ENCODE measurements at places on chromosomes 4 and X.

GRCh38 chr4:110869862-110870572, 247.1 kb upstream of the PITX2 start:
- no peak for DNase-seq

DNA sequence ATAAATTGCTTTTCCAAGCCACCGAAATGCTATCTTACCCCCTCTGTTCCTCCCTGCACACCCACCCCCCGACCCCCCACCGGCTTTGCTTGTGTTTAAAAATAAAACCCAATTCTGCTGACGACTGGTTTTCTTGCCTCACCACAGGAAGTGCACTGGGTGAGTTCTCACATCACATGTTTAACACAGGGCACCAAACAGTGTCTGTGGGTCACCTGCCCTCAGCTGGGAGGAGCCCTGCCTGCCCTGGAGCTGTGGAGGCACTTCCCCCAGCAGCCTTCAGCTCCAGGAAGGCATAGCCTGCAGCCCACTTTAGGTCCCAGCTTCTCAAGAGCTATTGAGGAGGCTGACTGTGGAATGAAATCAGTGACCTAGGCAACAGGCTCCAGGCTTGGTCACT, 8.8 kb downstream of the TMEM255A start:
- peak; percentile 51 for DNase-seq

GRCh38 chrX:38336538-38337240, 9.4 kb upstream of the RPGR start:
- no peak for DNase-seq

DNA sequence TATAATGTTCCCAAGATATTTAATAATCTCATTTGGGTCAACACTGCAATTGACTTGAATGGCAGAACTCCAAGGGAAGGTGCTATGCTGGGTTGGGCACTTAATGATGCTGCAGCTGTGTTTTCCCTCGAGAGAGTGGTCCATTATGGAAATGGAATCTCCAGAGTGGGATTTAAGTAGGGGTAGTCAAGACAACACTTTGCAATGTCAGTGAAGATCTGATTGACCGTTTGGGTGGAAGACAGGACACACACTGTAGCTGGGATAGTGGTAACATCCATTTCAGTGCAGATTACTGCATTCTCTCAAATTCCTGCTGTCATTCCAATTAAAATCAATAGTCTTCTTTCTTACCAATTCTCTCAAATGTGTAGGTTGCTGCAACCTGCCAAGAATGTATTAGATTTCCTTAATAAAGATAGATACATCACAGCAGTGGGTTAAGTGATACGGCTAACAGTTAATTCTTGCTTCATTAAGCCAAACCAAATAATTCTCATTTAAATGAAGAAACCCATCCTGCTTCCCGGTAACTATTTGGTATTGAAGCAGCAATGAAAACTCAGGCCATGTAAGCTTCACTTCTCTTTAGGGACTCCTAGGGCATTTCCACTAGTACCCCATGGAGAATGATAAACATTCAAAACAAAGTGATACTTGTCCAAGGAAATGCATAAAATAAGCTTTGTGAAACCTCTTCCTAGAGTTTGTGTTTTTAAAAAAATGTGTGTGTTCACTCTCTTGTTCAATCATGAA, 40.5 kb upstream of the RASGEF1B start:
- no peak for DNase-seq

DNA sequence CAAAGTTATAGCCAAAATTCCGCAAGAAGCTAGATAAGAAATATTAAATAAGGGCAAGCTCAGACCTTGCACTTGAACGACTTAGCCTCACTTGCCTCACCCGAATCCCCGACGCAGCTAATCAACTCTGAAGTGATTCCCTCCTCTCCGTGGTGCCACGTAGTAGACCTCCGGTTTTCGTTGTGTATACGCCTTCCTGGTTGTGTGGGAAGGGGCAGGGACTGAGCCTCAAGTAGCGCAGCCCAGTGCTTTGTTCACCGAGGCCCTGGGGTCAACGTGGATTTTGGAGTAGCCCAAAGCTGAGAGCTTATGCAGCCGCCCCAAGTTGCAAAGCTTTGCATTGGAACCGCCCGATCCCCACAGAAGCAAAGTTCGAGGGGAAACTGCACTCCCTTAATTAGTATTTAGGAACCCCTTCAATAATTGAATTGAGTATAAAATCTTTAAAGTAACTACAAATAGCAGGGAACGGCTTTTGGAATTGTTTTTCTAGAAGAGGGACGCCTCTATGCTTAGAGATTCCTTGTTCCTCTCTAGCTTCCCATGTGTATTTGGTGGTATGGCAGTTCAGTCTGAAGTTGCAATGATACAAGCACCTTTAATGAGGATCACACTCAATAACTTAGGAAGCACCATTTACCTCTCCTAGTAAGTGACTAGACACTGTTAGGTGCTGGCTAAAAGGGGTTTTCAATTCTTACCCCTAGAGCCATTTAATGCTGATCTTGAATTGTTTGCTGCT, 55.7 kb downstream of the LINC00632 start:
- DNase-seq: no peak

GRCh38 chr4:105474099-105474518, 247 bp upstream of the PPA2 start:
- no peak for DNase-seq

DNA sequence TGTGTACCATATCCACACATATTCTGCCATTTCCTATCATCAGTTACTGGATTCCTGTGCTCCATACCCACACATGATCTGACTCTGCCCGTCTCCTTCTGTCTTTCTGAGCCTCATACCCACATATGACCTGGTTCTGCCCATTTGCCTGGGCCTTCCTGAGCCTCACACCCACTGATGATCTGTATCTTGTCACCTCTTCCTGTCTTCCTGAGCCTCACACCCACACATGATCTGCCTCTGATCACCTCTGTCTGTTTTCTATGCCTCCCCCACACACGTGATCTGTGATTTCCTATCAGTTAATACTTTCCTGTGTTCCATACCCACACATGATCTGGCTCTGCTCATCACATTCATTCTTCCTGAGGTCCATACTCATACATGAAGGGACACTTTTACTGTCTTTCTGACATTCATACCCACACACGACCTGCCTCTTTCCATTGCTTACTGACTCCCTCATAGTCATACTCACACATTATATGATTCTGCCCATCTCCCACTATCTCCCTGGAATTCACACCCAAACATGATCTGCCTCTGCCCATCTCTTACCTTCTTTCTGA, 32.5 kb downstream of the SCML1 start:
- peak; percentile 20 for DNase-seq

DNA sequence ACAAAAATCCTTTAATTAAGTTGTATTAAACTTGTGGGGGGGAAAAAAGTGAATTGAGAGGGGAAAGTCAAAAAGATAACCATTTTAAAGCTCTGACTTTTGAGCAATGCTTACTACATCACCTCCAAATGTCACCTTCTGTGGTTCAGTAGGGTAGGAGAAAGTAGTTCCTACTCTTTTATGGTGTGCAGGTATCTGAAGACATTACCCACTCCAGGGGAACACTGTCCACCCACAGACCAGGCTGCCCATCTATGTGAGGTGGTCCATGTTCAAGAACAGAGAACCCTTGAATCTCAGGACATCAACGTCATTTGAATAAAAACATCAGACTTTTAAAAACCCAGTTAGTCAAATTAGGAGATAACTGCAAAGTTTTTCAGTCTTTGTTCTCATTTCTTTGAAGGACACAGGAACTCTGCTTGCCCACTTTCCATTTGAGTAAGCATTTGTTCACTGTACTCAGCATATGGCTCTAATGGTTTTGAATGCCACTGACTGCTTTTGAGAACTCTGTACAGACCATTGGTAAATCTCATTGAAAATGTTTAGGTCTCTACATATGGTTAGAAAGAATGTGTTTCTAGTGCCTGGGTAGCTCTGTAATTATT, 18.4 kb downstream of the NMU start:
- no peak for DNase-seq

- no peak for DNase-seq
Observed at GRCh38 chr4:163201358-163201757, 34.7 kb upstream of the NAF1 start.

DNA sequence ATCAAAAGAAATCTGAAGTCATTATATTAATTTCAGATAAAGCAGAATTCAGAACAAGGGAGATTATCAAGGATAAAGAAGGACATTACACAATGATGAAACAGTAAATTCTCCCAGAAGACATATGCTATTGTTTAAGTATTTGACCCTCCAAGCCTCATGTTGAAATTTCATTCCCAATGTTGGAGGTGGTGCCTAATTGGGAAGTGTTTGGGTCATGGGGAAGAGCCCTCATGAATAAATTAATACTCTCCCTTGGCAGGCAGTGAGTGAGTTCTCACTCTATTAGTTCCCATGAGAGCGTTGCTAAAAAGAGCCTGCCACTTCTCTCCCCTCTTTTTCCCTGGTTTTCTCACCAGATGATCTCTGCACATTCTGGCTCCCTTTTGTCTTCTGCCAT, 249.9 kb upstream of the GRIA3 start:
- DNase-seq: no peak

- DNase-seq: no peak
Observed at GRCh38 chr4:23660865-23661264, 229.0 kb downstream of the PPARGC1A start.

DNA sequence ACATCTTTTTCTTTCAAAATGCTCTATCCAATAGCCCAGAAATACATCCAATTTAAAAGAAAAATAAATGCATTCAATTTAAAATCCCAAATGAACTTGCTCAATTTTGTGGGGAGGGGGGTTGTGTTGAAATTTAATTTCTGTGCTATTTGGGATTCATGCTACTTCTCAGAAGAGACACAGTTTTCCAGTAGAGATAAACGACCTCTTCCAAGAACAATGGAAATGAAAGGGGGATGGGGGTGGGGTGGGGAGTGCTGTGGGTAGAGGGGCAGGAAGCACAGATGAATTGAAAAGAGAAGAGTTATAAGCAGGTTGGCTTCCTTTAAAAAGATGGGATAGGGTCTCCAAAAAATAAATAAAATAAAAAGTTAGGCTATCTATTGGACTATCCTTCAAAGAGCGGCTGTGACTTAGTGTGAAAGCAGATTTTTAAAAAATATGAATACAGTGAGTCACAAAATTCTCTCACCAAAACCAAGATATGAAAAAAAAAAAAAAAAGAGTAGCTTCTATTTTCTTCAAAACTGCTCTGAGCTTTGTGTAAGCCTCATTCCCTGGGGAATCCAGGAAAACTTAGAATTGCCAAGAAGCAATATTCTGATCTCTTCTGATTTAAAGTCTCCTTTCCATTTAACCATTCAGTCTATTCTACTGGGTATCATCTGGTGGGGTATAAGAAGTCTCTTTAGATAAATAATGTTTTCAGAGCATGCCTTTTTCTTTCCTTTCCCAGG, 324.3 kb downstream of the PTTG2 start:
- DNase-seq: no peak

GRCh38 chr4:152634110-152634760, 45.6 kb downstream of the TMEM154 start:
- no peak for DNase-seq

- no peak for DNase-seq
Observed at GRCh38 chr4:78551420-78552351, at the start of gene ANXA3. ANXA3 (plus strand) TSS chr4:78551770; CDS start chr4:78554474, 2,704 bp downstream.

- DNase-seq: peak; percentile 85
Observed at GRCh38 chrX:12978205-12979025, 3.5 kb downstream of the TMSB4X start.

- no peak for DNase-seq
Observed at GRCh38 chr4:182432819-182433218, 189.6 kb downstream of the TENM3 start.

DNA sequence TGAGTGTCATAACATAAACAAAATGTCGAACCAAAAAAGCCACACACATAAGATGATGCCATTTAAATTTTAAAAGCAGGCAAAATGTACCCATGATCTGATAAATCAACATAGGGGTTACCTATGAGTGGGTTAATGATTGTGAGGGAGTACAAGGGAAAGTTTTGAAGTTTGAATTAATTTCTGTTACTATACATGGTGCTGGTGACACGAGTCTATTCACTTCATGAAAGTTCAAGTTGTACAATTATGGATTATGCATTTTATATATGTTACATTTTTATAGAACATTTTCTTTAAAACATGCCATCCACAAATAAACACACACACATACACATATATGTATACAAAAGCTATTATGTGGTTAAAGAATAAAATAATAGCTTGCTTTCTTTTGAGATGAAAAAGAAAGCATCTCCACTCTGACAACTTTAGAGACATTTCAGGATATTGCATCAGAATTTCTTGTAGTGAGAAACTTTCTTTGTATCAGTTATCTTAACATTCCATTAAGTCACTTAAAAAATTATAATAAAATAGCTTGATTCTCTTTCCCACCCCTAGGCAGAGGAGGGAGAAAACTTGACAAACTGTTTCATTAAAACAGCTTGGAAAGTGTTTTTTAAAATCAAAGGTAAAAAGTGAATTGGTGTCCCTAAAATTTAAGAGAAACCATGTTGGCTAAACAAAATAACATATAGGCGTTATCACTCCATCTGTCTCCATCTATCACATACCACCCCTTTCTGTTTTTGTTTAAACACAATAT, 891.8 kb upstream of the NDST4 start:
- DNase-seq: no peak

- no peak for DNase-seq
Observed at GRCh38 chr4:66956426-66956825, 588.9 kb downstream of the CENPC start.

DNA sequence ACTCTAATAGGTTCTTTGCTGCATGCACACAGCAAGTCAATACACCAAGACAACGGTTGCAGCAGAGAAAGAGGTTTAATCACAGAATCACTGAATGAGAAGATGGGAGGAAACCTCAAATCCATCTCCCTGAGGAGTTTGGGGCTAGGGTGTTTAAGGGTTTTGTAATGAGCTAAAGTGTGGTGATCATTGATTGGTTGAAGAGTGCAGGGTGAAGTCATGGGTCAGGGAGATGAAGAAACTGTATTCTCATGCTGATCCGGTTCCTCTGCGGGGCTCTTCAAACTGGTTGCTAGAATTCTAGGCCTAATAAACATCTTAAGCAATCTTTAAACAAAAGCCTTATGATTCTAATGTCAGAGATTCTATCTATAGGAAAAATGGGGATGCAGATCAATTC, 432.5 kb upstream of the FAM47C start:
- DNase-seq: no peak

GRCh38 chr4:128353791-128354190, 66.2 kb upstream of the PGRMC2 start:
- no peak for DNase-seq

DNA sequence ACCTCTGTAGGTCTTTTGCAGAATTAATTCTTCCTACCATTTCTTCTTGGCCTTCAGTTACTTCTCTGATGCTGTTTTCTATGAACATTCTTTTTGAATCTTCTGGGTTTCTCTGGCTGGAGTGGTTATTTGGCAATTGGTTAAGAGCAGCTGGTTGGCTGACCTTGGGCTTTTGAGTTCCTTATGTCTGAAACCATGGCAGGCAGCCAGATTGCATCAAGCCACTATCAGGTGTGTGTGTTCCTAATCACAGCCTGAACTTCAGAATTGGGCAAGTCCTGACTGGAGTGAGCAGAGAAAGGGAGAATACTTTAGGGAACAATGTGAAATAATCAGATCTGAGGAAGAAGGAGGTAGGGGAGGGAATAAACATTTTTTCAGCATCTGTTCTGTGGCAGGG, 90.2 kb downstream of the ARHGAP10 start:
- no peak for DNase-seq

Data from natural killer cell (primary cell).